ENCODE measurements at places on chromosomes 3 and 15.

DNA sequence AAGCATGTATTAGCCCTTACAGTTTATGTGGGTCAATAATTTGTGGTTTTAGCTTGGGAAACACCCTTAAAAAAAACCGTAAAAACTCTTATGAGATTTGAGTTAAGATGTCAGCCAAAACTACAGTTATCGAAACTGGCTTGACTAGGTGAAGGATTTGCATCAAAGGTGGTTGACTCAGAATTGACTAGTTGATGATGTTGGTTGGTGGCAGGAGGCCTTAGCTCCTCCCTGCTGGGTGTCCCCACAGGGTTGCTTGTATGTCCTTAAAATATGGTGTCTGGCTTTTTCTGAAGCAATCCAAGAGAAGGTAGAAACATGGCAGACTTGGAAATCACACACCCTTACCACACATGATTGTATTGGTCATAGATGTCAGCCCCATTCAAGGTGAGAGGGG lies 305.1 kb downstream of the ROBO2 start:
- no peak for DNase-seq

DNA sequence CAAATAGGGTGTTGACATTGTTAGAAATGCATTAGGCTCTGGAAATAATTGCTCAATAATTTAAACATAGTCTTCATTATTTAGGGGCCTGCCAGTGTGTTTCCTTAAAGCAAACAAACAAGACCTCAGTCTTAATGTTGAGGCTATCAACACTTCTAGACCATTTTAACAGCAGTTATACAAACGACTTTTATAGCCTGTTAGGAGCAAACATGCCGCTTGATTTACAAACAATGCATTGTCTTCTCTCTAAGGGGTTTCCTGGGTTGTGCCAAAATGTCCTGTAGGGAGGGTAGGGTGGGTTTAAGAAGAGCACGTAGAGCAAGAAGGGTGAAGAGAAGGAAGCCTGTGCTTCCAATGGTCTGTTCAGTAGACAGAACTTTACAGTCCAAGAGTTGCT lies 53.7 kb downstream of the TPRG1 start:
- DNase-seq = no peak

DNA sequence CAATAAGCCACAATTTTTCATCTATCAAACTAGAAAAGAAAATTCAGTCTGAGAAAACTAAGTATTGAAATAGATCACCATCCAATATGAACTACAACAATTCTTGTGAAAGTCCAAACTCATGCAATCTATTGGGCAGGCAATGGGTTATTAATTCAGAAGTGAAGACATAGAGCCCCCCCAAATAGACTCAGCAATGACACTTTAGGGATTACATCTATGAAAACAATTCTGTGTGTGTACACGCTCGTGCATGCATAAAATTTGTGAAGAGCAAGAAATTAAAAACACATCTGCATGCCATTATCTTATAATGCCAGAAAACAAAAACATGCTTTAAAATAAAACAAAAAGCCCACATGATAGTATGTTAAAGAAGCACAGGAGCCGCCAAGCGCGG lies 151.3 kb downstream of the NR1I2 start:
- no peak for DNase-seq

DNA sequence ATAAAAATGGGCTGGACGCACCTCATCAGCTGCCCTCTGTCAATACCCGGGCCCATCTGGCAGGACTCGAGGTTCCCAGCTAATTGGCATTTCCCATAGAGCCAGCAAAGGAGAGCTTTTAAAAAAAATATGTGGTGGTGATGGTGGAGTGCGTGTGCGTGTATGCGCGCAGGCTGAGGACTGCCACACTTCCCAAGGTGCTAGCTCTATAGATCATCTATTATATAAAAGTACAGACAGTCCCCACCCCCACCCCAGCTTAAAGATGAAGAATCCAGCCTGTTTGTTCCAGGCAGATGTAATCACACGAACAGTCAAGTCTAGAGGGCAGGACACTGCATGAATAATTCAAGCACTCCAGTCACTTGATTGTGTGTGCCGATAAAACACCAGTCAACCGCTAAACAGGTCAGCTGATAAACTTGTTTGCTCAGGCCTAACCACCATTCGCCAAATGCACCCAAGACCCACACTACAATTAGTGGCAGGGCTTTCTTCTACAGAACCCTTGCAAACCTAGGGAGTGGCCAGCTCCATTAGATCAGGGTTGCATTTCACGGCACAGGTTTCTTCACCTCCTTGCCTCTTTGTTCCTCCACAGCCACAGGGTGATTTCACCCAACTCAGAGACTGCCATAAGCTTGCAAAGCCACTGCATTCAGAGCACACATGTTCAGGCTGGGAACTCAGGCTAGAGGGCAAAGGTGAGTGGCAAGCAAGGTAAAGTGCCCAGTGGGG lies 5.8 kb downstream of the TLE3 start:
- no peak for DNase-seq

DNA sequence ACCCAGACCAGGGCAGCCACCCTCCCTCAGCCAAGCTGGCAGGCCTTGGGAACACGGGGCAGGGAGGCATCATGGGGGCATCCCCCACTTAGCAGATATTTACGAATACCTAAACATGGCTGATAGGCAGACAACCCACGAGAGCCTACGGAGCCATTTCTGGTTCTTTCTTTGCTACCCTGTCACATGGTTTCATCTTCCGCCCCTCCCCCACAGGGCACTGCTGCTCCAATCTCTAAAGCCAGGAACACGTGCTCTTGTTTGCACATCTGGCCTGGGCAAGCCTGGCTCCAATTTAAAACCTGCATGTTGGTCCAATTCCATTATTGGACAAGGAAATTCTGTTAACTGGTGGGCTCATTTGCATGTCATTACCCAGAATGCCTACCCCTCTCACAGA lies 447.4 kb upstream of the NR2F2 start:
- DNase-seq = no peak

GRCh38 chr3:179463319-179463718 lies 12.0 kb upstream of the GNB4 start:
- DNase-seq = no peak

DNA sequence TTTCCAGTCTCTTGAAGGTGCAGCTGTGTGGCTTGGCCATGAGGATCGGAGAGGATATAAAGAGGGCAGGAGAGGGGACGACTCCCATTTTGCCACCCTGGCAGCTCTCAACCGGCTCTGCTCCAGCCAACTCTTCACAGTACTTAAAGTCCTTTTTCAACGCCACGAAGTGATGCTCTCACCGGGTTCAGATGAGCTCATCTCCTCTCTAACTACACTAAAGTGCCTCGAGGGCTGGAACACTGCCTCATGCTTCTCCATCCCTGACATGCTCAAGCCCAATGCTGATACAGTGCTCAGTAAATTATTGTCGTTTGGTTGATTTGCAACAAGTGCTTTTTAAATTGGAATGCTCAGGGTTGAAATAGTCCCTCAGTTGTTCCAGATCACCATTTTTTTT lies 97.8 kb downstream of the GTPBP8 start:
- DNase-seq = no peak

DNA sequence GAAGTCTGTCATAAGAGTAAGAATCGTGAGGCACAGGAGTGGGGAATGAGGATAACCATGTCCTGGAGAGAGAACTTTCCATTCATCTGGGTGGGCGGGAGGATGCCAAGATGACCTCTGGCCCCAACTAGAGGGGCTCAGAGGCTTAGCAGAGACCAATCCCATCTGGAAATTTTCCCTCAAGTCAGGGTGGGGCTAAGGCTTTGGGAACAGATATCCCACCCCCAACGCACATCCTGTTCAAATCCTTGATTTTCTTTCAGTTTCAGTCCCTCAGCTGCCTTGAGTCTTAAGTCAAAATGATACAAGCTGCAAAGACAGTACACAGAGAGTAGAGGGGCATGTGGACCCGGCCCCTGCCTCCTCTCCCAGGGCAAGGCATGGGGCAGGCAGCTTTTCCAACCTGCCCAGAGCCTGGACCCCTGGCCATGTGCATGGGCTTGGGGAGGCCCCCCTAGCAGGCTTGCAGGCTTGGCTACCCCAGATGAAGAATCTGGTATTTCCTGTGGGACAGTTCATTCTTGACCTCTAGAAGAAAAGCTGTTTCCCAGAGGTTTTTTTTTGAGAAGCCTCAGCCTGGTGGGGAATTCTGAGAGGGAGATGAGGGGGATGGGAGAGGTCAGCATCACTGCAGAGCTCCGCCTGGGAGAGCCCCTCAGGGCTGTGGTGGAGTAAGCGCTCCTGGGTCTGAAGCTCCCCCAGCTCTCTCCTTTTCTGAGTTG lies 109.7 kb upstream of the HACD2 start:
- DNase-seq = peak; percentile 59

- no peak for DNase-seq
These were observed 25.3 kb downstream of the ADGRG7 start for GRCh38 chr3:100634493-100635272.

DNA sequence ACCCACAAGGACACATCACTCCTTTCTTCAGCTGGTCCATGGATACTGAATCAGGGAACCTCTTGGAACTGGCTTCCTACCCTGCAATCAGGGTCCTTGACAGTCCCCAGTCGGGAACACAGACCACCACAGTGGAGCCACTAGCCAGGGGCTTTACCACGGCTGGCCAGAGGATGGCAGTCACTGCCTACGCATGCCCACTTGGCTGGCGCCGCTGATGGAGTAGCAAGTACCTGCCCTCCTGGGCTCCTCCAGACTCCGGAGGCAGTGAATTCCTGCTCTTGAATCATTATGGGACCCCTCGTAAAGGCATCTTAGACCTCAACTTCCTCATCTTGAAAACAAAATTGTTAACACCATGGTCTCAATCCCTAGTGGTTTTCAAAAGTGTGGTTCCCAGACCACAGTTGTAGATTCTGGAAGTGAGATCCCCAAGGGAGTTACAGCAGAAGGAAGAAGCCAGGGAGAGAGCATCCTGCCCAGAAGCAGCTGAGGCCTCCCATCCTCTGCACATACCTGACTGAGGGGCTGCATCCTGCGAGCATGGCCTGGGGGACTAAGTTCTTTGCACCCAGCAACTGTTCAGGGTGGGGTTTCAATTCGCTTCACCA lies 9.1 kb upstream of the SKIC8 start:
- peak; percentile 69 for DNase-seq

DNA sequence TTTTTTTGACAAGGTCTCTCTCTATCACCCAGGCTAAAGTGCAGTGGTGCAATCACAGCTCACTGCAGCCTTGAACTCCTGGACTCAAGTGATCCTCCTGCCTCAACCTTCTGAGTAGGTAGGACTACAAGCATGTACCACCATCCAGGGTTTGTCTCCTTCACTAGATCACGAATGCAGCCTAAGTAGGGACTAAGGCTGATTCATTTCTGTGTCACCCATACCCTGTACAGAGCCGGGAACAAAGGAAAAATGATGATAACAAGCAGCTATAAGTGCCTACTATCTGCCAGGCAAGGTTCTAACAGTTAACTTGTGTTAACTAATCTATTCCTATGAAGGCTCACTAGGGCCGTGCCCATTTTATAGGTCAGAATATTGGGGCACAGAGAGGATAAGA lies 7.0 kb downstream of the TMEM40 start:
- no peak for DNase-seq

GRCh38 chr15:40743485-40743901 lies 11.6 kb downstream of the RMDN3 start:
- no peak for DNase-seq

- no peak for DNase-seq
These were observed 259.1 kb downstream of the KCNMB2 start for GRCh38 chr3:178795349-178795748.

DNA sequence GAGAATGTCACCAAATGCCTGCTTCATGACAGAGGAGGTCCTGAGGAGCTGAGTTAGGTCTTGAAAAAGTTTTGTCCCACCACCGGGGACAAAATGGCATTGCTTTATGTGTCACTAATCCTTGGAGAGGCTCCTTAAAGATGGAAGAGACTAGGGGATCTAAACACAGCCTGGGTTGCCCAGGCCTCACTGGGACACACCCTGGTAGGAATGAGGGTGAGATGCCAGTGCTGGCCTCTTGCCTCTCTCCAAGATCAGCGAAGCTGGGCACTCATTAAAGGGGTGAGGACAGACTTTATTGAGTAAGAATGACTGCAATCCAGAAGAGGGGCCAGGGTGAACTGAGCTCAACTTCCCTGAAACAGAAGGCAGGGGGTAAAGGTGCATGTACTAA lies 58.5 kb upstream of the KLF13 start:
- DNase-seq = no peak

DNA sequence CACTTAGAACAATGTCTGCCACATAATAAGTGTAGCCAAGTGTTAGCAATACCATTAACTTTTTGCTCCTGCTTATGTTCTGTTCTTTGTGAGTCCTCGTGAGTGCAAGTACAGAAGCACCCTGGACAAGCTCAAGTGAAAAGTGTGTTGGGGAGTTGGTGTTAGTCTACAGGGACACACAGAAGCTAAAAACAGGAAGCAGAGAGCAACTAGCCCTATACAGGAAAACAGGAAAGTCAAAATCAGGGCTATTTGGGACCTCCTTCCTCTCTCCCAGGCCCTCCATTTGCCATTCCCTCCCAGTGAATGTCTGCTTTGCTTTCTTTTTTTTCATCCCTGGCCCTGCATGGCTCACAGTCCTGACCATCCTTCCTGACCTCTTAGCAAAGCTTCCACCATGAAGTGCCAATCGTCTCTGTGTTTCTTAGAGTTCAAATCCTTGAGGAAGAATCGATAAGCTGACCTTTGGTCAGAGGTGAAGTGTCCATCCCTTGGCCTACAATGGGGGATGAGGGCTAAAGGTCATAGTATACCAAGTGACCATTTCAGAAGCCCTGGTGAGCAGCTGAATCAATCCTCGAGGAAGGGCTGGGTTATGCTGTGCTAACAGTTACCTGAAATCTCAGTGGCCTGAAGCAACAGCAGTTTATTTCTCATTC lies 328.2 kb downstream of the SHQ1 start:
- no peak for DNase-seq
